ENCODE measurements at places on chromosomes 2 and 18. TPM values are rescaled to one million over a fixed set of nuclear protein-coding genes. Genes with fewer than 3 reads are reported as not detected.

DNA sequence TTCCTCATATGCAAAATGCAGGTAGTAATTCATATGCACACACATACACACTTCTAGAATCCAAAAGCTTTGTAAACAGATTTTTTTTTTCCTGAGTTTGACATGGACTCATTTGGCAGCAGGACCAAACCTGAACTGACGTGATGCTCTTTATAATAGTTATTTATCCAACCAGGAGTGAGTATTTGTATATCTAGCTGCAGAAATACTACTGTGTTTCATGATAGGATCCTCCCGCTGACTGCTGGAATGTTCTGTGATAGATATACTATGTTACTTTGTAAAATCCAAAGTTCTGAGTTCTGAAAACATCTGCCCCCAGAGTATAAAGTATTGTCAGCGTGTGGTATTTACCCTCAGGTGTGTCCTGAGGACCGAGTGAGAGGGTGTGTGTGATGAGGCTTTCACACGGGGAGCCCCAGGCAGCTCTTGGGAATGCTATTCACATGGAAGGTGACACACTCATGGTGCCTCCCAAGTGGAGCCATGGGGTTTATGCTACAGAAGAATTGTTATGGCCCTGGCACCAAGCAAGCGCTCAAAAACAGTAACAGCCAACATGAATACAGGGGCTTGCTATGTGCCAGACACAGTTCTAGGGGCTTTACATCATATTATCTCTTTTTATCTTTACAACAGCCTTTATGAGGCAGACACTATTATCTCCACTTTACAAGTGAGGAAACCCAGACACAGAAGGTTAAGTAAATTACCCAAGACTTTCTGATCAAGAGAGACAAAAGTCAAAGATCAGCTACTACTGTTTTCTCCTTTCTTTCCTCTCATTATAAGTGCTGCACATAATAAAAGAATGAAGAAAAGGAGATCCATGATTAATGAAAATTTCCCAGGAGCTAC, 16.7 kb upstream of the TXNDC2 start:
- no peak for DNase-seq

DNA sequence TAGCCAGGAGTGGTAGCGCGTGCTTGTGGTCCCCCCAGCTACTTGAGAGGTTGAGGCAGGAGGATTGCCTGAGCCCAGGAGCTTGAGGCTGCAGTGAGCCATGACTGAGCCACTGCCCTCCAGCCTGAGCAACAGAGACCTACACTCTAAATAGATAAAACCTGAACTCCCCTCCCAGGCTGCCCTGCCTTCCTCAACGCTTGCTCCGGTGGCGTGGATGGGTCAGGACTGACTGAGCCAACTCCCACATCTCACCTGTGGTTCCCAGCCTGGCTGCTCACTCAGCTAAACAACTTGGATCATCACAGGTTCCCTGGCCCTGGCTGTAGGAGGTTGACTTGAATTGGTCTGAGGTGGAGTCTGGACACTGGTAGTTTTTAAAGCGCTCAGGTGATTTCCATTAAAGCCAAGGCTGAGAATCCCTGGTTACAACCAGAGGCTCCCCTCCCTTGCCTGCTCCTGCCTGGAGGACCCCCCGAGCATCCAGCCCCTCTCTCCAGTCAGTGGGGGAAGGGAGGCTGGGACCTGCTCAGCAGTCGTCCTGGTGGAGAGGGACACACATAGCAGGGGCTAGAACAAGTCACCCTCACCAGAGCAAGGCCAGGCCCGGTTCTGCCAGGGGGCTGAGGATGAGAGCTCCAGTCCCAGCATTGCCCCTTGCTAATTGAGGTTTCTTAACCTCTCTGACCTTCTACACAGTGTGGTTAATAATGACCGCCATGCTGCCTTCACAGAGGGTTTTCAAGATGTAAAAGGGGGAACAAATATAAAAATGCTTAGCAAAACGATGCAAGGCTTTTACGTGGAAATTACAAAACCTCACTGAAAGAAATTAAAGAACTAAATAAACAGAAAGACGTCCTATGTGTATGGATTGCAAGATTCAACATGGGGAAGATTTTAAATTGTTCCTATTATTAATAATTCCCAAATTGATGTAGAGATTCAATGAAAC, 46.9 kb upstream of the TAF1B start:
- DNase-seq, result no peak

GRCh38 chr2:159942146-159942545, 120.3 kb downstream of the PLA2R1 start:
- DNase-seq, result peak; percentile 32

GRCh38 chr18:61528961-61529360, 195.7 kb downstream of the CDH20 start:
- DNase-seq, result no peak

GRCh38 chr2:16522031-16522831, 143.4 kb downstream of the CYRIA start:
- peak; percentile 70 for DNase-seq

- DNase-seq, result no peak
Measured at GRCh38 chr18:77022556-77022955, 110.0 kb downstream of the MBP start.

Gene SLC4A5
- total RNA-seq, result 2.1 TPM

DNA sequence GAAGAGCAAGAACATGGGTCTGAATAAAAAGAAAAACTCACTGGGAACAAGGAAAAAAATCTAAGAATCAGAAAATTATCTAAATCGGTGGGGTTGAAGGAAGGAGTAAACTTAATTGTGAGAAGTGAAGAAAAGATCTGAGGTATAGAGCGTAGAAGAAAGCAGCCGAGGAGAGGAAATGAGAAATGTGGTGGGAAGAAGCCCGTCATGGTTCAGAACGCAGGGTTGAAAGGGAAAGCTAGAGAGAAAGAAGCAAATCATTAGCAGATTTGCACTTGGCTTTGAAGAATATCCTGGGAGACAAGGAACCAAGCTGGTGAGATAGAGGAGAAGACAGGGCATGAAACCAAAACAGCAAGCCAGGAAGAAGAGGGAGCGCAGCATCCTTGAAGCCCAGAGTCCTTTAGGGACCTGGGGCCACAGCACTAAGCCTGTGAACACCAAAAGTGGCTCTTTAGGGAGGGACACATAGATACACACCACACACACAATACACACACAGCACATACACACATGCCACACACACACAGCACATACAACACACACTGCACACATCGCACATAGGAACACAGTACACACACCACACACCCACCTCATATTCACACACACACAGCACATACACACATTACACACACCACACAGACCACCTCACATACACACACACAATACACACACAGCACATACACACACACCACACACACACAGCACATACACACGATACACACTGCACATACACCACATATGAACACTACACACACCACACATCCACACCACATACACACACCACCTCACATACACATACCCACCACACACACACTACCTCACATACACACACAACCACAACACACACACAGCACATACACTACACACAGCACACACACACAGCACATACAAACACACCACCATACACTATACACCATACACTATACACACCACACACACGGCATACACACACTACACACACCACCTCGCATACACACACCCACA, 274.6 kb downstream of the ETAA1 start:
- DNase-seq, result no peak

GRCh38 chr2:150484006-150484405, 3.5 kb downstream of the RND3 start:
- DNase-seq, result no peak

DNA sequence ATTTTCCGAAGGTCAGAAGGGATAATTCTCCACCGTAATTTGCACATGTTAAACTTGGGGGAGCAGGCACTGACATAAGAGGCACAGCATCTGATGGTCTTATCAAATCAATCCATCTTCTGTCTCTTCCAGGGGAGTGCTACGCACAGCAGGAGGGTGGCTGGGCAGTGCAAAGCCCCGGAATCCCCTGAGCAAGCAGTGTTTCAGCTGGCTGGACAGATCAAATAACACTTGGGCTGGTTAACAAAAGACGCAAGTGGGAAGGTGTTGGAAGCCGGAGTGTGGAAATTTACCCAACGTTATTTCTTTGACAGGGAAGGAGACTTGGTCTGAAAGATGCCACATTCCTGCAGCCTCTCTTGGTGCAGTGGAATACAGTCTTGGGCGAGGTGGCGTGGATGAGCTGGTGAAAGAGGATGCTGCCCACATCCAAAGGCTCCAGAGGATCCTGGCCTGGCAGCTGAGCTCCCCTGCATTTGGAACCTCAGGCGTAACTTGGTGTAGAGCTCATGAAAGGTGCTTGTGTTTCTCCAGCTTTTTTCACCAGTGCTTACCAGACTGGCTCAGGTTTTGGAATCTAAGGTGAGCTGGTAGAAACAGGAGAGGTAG, 103.0 kb downstream of the MAPK4 start:
- DNase-seq, result no peak

DNA sequence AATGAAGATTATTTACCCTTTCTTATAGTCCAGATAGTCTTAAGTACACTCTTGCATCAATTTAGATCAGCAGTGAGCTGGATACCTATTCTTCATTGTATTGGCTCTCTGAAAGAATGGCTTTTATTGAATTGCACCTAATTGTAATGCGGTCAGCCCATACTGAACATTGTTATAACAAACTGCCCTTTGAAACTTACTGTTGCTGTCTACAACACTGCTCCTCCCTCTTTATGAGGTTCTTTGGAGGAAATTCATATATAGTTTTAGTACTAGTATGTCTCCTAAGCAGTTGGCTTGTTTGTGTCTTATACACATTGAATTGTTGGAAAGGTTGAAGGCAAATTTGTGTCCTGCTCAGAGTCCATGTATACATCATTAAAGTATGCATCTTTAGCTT, 66.5 kb upstream of the UGP2 start:
- no peak for DNase-seq

Gene DNAJC5G
- not detected for total RNA-seq

DNA sequence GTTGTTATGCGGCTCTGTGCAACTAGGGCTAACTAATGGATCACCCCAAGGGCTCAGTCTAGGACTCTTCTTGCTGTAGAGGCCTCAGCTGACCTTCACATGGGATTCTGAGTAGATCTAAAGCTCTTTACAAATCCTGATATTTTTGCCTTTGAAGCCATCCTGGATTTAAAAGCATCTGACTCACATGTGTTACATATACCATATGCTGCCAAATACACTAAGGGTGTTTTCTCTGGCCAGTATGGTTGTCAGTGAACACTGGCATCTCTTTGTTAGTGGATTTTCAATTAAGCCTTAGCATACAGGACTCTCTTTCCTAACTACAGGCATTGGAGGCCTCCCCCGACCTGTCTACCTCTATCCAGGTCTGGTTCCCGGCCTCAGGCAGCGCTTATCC, 992.8 kb upstream of the FANCL start:
- DNase-seq, result no peak

Gene ZC3H15
- 75.6 TPM for total RNA-seq

DNA sequence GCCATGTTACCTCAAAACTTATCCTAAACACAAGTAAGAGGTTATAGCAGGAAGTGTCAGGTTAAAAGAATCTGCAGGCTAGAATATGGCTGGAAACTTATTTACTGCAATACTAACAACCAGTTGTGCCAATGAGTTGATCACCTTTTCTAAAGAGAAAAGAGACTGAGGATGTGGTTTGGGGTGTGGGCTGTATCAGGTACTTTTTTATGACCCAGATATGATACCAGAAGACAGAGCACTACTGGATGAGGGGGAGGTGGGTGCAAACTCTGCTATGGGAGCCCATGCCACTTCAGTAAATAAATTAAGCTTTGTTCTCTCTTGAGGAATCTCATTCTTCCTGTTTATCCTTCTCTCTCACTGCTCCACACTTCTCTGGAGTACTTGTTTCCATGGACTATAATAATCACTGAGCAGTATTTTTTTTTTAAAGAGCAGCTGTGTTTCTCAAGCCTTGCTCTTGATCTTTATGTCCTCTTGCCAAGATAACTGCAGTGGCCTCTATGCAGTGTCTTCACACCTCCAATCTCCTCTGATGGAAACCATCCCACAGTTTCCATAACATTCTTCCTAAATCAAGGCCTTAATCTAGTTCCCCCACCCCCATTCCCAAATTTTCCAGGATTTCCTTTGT, 51.2 kb upstream of the NOSTRIN start:
- DNase-seq, result peak; percentile 10

Gene ALK
- 0.10 TPM for total RNA-seq

GRCh38 chr2:186572705-186573104, 17.2 kb upstream of the ITGAV start:
- no peak for DNase-seq

GRCh38 chr2:31440764-31441163, 26.2 kb upstream of the XDH start:
- no peak for DNase-seq

DNA sequence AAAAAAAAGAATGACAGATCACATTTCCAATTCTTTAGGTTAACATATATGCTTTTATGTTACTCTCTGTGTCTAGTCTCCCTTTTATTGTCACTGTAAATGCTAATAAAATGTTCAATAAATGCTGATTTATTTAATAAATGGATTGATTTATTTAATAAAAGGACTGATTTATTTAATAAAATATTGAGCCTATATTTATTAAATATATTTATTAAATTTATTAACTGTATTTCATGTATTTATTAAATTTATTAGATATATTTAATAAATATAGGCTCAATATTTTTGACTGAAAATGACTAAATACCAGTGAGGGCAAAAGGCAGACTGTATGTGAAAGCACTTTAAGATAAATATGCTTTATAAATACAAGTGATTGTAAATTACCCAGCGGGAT, 142.6 kb downstream of the SH3BP4 start:
- DNase-seq, result no peak

GRCh38 chr2:123073371-123073770, 951.7 kb upstream of the CNTNAP5 start:
- no peak for DNase-seq

- no peak for DNase-seq
Measured at GRCh38 chr2:227642656-227643055, 23.9 kb upstream of the SCYGR5 start.

- DNase-seq, result no peak
Measured at GRCh38 chr2:73984922-73985307, 205 bp downstream of the TET3 start.

Gene FRZB
- total RNA-seq, result 8.1 TPM

Gene ADCY3
- 25.3 TPM for total RNA-seq

- no peak for DNase-seq
Measured at GRCh38 chr2:200732866-200733265, 78.8 kb upstream of the BZW1 start.

- DNase-seq, result no peak
Measured at GRCh38 chr18:47953471-47953931, 23.0 kb upstream of the SMAD2 start.

Gene ST6GAL2
- 5.9 TPM for total RNA-seq

Gene SRSF7
- total RNA-seq, result 111 TPM

- no peak for DNase-seq
Measured at GRCh38 chr2:229715895-229716507, 1.6 kb upstream of the DNER start.

DNA sequence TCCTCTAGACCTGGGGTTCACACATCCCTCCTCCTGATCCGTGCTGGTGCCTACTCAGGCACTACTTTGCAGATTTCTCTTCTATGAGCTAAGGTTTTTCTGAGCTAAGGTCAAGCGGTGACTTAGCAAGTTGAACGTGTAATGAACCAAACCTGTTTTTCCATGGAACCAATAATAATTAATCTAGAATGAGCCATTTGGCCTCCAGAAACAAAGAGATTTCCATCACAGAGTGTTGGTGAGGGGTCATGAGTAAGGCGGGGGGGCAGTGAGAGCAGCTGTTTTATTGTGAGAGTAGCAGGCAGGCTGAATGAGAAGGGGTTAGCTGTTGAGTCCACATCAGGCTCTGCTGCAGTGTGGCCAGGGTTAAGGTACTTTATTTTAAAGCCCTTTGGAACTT, 112.0 kb upstream of the FOSL2 start:
- DNase-seq, result no peak

GRCh38 chr2:110774701-110775100, 42.3 kb downstream of the ACOXL start:
- no peak for DNase-seq

Gene UGT1A4
- not detected for total RNA-seq
